Effector memory CD8-positive, alpha-beta T cell (primary cell): ENCODE measurements at places on chromosomes 3 and 15.

- DNase-seq, result no peak
Observed at GRCh38 chr3:144018776-144019175, 47.2 kb downstream of the DIPK2A start.

GRCh38 chr15:78101423-78102105 lies 9.2 kb downstream of the SH2D7 start:
- no peak for DNase-seq

- DNase-seq, result no peak
Observed at GRCh38 chr3:176794406-176794805, 402.9 kb downstream of the TBL1XR1 start.

GRCh38 chr3:189630767-189631372 lies 319 bp upstream of the TP63 start:
- no peak for DNase-seq

DNA sequence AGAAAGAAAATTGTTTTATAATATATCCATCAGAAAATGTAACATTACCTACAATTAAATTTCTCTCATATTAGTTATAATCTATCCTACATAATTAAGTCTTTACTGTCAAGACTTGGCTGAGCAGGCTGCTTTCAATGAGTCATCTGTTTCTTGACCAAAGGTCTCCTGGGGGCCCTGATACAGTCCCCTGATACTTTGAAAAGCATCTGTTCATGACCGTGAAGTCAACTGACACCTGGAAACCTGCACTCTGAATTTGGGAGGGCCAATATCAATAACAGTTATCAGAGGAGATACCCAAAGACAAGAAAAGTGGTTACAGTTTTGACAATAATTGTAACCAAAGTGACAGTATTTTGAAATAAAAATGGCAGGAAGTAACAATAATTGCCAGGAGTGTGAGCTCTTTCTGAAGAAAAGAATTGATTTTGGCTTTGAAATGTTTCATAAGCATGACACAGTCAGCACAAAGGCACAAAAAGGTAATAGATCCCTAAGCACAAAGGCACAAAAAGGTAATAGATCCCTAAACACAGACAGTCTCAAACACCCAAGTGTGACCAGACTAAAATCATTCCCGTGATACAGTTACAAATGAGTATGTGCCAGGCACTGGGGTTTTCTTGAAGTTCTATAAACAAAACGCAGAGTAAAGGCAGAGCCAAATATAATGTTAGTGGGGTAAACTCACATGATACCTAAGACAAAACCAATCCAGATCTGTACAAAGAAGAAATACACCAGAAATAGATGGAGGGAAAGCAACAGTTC lies 260.7 kb downstream of the PLOD2 start:
- DNase-seq, result no peak

DNA sequence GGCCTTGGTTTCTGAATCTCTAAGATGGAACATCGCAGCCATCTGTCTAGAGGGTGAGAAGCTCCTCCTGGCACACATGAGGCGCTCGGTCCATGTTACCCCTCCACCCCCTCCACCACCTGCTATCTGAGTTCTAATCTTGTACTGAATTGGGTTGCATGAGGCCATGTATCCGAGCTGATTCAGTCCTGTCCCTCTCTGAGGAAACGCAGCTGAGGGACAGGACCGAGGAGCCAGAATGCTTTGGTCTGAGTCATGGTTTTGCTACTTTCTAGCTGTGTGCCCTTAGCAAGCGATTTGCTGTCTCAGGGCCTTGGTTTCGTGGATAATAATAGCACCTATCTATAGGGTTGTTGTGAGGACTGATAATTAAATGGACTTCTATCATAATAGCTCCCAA lies 87.8 kb upstream of the SEC13 start:
- no peak for DNase-seq

GRCh38 chr15:64282701-64283100 lies 73.3 kb downstream of the CSNK1G1 start:
- DNase-seq, result no peak

DNA sequence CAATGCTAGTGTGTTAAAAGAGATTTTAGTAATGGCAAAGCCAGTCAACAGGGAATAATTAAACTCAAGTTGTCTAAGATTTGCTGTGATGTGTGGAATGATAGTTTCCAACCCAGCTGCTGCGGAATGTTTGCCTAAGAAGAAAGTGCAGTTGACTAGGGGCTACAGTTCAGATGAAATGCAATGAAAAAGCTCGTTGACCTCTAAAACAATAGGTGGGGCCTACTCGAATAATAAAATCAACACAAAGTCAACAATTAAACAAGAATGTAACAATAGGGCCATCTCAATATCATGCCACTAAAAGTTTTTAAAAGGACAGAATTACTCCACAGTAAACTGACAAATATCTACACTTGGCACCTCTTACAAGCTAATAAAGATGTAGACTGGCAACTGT lies 484.2 kb downstream of the MECOM start:
- no peak for DNase-seq

DNA sequence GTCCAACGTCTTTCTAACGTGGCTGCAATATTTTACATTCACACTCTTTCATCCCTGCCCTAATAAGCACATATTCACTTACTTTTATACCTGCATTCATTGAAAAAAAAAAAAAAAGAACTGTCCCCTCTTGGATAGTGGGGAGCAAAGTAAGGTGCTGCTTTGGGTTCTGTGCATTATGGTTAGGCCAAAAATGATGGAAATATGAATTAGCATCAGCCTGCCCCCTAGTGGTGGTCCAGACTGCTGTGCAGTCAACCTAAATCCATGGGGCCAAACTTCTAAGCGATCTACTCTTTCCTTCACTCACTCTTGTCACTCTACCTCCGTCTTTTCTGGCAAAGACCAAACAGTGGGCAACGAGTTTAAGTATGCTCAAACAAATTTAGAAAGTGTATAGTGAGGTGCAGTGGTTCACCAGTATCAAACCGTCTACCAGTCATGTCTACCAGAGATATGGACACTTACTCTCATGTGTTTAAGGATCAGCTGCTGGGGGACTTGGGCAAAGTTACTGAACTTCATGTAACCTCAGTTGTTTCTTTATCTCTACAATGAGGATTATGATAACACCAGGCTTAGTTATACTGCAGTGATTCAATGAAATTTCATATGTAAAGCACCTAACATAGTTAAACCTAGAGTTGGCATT lies 61.5 kb upstream of the GRM7 start:
- DNase-seq, result no peak

DNA sequence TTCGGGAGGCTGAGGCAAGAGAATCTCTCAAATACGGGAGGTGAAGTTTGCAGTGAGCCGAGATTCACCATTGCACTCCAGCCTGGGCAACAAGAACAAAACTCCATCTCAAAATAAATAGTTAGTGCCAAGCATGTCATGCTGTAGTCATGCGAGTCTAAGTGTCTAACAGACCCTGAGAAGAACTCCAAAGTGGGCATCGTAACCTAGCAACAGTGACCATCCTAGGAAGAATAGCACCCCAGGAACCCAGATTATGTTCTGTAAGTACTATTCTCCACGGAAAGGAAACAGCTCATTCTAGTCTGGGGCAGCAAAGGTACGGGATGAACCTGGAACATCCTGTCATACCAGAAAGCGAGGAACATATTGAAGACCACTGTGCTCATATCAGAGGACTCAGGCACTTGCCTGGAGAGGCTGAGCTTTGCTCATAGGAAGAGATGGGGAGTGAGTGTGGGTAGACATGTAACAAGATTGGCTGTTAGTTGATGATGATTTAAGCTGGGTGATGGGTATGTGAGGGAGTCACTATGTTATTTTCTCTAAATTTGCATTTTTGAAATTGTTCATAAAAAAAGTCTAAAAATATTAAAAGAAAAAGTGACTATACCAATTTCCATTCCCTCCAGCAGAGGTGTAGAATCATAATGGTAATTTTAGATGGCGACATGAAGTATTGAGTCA lies 31.7 kb downstream of the BCL2L10 start:
- DNase-seq, result no peak

DNA sequence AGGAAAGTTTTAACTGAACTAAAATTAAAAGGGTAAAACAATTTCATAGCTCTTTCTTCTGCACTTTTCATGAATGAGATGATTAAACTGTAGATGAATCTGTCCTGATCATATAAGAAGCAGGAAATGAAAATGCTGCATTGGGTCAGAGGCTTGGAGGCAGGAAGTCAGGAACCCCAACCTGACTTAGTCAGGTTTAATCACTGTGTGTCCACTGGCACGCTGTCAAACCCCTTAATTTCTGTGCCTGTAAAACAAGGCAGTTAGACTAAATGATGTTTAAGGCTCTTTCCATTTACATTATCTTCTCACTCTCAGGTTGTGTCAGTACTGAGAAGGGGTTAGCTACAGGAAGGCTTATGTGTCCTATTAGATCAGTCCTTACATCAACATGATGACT lies 193.3 kb upstream of the TTC14 start:
- no peak for DNase-seq

GRCh38 chr15:64864068-64864467 lies 22.4 kb downstream of the PLEKHO2 start:
- no peak for DNase-seq

GRCh38 chr15:82901114-82901805 lies 51.3 kb downstream of the HOMER2 start:
- DNase-seq, result no peak
